ENCODE measurements at places on chromosomes 2 and 18. TPM values are rescaled to one million over a fixed set of nuclear protein-coding genes. Genes with fewer than 3 reads are reported as not detected.

Gene MBD1
- 44.2 TPM for total RNA-seq

Gene TMBIM1
- total RNA-seq: 247 TPM

Gene SOS1
- total RNA-seq: 19.6 TPM

Gene SLC9A4
- total RNA-seq: 0.08 TPM

Gene SIX3
- not detected for total RNA-seq

Gene REG1B
- not detected for total RNA-seq

Gene DUSP2
- 1.8 TPM for total RNA-seq

Gene CD207
- total RNA-seq: not detected

Gene RUFY4
- 0.12 TPM for total RNA-seq

Gene IL36G
- total RNA-seq: 27.4 TPM

Gene SYT4
- not detected for total RNA-seq

Gene C2orf72
- 0.08 TPM for total RNA-seq

Gene ALLC
- not detected for total RNA-seq

Gene OSBPL1A
- total RNA-seq: 14.3 TPM

Gene ANKAR
- 2.7 TPM for total RNA-seq

Gene SLC5A7
- not detected for total RNA-seq

Gene TMEM247
- not detected for total RNA-seq

Gene KDSR
- 37.8 TPM for total RNA-seq

Gene C18orf54
- total RNA-seq: 2.7 TPM

Gene SLC9A2
- 0.20 TPM for total RNA-seq

Gene L3MBTL4
- 4.8 TPM for total RNA-seq

Gene KLHL41
- 0.40 TPM for total RNA-seq

Gene NYAP2
- total RNA-seq: 0.32 TPM

Gene FHOD3
- total RNA-seq: 3.0 TPM

Gene AQP12B
- total RNA-seq: not detected

Gene GAD1
- total RNA-seq: 1.1 TPM

Gene GRHL1
- total RNA-seq: 123 TPM

Gene UPP2
- total RNA-seq: not detected

Gene RPRD1A
- total RNA-seq: 29.3 TPM

Gene RELCH
- 54.4 TPM for total RNA-seq

Gene STK36
- 12.0 TPM for total RNA-seq

Gene ANKRD23
- 1.8 TPM for total RNA-seq

Gene PPP1R1C
- 1.8 TPM for total RNA-seq

Gene HDLBP
- 320 TPM for total RNA-seq

Gene CXCR1
- total RNA-seq: 0.72 TPM

Gene IL36RN
- 64.1 TPM for total RNA-seq

Gene ANKRD30BL
- total RNA-seq: not detected

Gene DSG4
- not detected for total RNA-seq

Gene CHRNG
- not detected for total RNA-seq

Gene GMPPA
- total RNA-seq: 19.9 TPM

Gene SERPINB11
- 7.1 TPM for total RNA-seq

Gene PNKD
- 30.9 TPM for total RNA-seq

Gene CROCC2
- total RNA-seq: 0.12 TPM

Gene ICOS
- total RNA-seq: not detected

Gene IL36B
- total RNA-seq: 1.4 TPM

Gene PROKR1
- total RNA-seq: not detected

Gene CAVIN2
- 8.7 TPM for total RNA-seq

Gene LAMA1
- 5.5 TPM for total RNA-seq

Gene ADCYAP1
- 0.12 TPM for total RNA-seq

Gene SPRED2
- 12.8 TPM for total RNA-seq

Gene MAP3K20
- 21.3 TPM for total RNA-seq

Gene KCNK3
- 0.44 TPM for total RNA-seq

Gene POMC
- total RNA-seq: 0.44 TPM
